ENCODE measurements at places on chromosomes 6 and 20. TPM values are rescaled to one million over a fixed set of nuclear protein-coding genes. Genes with fewer than 3 reads are reported as not detected.
A peak's percentile ranks its signal among the peaks of the same experiment; 100 is the strongest.

- DNase-seq: no peak
Measured at GRCh38 chr6:100823041-100823440, 58.1 kb downstream of the ASCC3 start.

- DNase-seq: peak; percentile 62
Measured at GRCh38 chr6:29763491-29764289, 40.5 kb downstream of the HLA-F start.

GRCh38 chr6:33839399-33840047, 35.7 kb upstream of the MLN start:
- DNase-seq: no peak

DNA sequence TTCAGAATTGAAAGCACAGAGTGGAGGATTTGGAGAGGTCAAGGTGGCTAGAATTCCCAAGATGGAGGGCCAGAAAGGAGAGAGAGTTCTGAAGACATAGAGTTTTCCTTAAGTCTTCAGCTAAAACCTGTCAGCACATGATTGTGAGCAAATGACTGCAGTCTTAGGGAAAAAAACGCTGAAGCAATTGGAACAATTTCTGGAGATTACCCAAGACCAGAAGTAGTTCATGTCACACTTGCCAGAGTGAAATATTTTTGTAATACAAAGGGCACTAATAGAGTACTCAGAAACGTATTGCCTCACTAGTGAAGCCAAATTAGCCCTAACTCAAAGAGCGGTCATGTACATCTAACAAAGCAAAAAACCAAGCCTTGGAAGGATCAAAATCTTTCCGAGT, 541.3 kb upstream of the MARCKS start:
- no peak for DNase-seq

GRCh38 chr6:5989141-5989723, 17.5 kb downstream of the NRN1 start:
- DNase-seq: no peak

GRCh38 chr6:63635215-63635587, 401 bp upstream of the PHF3 start:
- DNase-seq: no peak

DNA sequence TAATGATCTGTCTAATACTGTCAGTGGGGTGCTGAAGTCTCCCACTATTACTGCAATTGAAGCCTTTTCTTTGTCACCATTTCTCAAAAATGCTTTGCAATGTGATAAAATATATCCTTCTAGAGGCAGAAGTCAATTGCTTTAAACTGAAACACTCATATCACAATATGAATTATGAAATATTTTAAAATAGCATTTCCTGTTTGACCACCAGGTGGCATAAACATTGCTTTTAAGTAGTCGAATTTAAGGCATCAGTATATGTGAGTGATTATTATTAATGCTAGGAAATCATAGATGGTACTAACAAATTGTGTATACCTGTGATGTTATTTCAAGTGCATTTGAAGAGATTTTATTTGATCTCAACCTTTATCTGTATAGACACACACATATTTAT, 87.5 kb downstream of the MEI4 start:
- no peak for DNase-seq

BPI gene
- total RNA-seq: not detected

MROH8 gene
- 1.3 TPM for total RNA-seq

GRCh38 chr6:24613361-24614042, 32.5 kb downstream of the KIAA0319 start:
- no peak for DNase-seq

GRCh38 chr6:35973670-35974222, 50.7 kb downstream of the SLC26A8 start:
- DNase-seq: peak; percentile 59

GRCh38 chr6:132368916-132369481, 32.3 kb downstream of the MOXD1 start:
- DNase-seq: no peak

SNPH gene
- 1.8 TPM for total RNA-seq

GPR6 gene
- total RNA-seq: not detected

- DNase-seq: no peak
Measured at GRCh38 chr6:165206798-165207197, 102.6 kb downstream of the C6orf118 start.

CRIP3 gene
- 0.79 TPM for total RNA-seq

PGC gene
- total RNA-seq: not detected

TCF15 gene
- 0.12 TPM for total RNA-seq

GRCh38 chr20:50115041-50115512, 2.1 kb upstream of the UBE2V1 start:
- DNase-seq: peak; percentile 68

DNA sequence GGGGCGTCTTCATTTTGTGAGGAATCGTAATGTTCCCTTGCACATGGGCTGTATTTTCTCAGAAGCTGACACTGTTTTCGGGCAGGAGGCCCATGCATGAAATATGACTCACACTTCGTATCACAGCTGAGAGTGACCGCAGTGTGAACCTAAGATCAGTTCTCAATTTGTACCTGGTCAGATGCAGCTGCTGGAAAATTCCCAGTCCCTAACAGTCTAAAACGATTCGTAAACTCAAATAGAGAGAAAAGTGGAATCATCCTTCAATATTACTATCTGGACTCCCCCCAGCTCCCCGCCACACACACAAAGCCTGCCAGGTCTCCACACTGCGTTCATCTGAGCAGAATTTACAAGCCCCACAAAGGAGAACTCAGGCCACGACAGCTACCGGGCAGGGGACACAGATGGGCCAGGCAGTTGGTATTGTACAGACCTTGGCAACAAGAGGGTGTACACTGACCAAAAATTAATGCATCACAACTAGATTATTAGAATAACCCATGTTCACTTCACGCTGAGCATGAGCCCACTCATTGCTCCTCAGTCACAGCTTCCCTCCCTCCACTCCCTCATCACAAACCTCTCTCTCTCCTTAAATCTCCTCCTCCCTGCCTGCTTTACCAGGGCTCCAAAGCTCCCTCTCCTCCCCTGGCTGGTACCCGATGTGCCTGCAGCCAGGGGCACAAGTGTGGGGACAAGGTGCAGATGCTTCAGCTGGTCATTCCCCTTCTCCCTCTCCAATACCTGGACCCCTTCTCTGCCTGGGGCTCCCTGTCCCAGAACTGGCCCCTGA, 488.4 kb downstream of the PREX1 start:
- DNase-seq: no peak

GRCh38 chr20:48702455-48702913, 125.3 kb downstream of the PREX1 start:
- no peak for DNase-seq

GRCh38 chr20:1331801-1332453, 3.0 kb upstream of the SDCBP2 start:
- DNase-seq: no peak

BTN1A1 gene
- total RNA-seq: not detected

DNA sequence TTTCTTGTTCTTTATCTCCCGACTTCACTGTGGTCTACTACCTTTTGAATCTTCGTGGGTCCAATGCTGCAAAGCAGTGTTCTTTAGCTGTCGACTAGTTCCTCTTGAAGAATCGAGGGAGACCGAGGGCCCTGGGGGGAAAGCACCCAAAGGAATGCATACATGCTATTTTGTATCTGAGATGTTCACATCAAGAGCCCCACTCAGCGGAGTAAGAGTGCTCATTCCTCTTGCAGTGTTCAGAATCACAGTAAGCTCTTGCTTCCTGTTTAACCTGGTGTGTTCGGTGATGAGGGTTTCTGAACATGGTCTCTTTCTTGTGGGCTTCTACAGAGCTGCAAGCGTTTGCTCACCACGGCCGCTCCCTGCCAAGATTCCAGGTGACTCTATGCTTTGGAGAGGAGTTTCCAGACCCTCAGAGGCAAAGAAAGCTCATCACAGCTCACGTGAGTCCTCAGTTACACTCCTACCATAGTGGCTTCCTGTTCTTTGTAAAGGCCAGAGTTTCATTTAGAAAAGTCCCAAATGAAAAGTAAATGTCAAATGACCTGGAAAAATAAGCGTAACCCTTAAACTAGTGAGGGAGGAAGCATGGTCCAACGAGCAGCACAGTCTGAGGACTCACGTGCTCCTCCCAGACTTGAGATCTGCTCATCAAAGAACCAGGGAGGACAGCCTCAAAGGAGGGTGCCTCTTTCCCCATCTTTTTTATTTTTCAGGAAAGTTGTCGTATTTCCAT, 13.3 kb downstream of the IRF4 start:
- peak; percentile 78 for DNase-seq

CCND3 gene
- total RNA-seq: 491 TPM

DNA sequence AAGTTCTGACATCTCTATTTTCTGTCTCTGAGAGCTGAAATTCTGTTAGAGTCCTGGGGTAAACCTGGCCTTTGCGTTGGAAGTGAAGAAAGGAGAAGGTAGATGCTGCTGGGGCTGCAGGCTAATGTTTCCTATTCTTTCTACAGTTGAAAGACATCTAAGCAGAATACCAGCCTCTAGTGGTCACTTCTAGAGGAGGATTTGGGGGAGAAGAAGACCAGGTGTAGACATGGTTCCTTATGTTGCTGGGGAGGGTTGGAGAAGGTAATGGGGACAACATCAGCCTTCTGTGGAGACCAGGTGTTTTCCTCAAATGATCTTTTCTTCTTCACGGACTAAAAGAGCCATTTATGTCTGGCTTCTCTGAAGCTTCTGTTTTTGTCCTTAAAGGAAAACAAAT, 62.6 kb downstream of the BTBD3 start:
- DNase-seq: no peak

GNAS-AS1 gene
- 0.64 TPM for total RNA-seq

GRCh38 chr6:145603991-145604390, 131.3 kb downstream of the EPM2A start:
- no peak for DNase-seq

DNA sequence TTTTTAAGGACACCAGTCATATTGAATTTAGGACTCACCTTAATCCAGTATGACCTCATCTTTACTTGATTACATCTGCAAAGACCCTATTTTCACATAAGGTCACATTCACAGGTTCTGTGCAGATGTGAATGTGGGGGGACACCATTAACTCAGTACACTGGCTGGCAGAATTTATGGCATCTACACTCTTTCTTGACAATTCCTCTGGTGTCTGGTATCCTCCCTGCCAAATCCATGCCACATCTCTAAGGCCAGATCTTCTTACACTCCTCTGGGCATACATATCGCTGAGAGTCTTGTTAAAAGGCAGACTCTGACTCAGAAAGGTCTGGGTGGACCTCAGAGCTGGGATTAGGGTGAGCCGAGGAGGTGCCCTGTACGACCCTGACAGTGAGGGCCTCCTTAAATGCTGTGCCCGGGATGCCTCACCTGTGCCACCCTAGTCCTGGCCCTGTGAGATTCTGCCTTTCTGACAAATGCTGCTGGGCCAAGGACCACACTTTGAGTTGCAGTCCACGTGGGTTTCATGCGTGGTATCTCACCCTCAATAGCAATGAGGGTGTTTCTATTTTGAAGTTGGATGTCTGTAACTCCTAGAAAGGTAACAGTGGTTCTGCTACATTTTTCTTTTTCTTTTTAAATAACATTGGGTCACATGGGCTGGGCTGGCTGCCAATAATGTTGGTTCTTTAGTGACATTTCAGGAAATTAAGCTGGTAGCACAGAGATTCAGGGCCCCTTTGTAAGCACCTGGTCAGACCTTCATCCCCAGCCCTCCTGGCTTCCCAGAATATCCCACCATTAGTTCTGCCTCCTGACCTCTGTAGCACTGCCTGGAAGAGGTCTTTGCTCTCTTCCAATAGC, 17.2 kb upstream of the LRRN4 start:
- DNase-seq: no peak

CBFA2T2 gene
- total RNA-seq: 12.9 TPM

- DNase-seq: no peak
Measured at GRCh38 chr6:9834233-9834632, 580.6 kb downstream of the TFAP2A start.

DNA sequence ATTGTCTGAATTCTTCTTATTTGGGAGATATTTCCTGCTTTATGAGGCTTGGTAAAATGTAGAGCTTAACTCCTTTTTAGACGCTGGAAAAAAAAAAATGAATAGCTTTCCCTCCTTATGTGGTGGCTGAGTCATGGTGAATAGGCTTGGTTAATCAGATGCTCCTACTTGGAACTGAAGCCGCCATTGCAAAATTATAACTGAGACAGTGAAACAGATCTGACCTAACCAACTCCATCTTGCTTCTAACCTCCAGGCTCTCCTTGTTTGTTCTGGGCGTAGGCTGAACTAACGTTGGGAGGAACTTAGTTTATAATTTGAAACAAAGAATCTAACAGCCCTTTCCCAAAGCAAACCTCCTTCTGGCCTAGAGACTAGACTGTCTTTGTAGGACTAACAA, 43.2 kb upstream of the PLCB4 start:
- no peak for DNase-seq

STAU1 gene
- total RNA-seq: 73.5 TPM

EPB41L1 gene
- 0.19 TPM for total RNA-seq

MCCD1 gene
- not detected for total RNA-seq

GRCh38 chr20:50346374-50347283, 156.0 kb downstream of the CEBPB start:
- DNase-seq: no peak

DAAM2 gene
- not detected for total RNA-seq

- no peak for DNase-seq
Measured at GRCh38 chr20:48406912-48407340, 420.9 kb downstream of the PREX1 start.

GRCh38 chr6:123616942-123617341, 19.8 kb downstream of the TRDN start:
- DNase-seq: no peak

- DNase-seq: no peak
Measured at GRCh38 chr6:139007428-139007827, 19.4 kb upstream of the REPS1 start.

SPTLC3 gene
- 0.26 TPM for total RNA-seq

PHACTR1 gene
- 0.26 TPM for total RNA-seq

PTGIS gene
- total RNA-seq: 51.7 TPM

DNA sequence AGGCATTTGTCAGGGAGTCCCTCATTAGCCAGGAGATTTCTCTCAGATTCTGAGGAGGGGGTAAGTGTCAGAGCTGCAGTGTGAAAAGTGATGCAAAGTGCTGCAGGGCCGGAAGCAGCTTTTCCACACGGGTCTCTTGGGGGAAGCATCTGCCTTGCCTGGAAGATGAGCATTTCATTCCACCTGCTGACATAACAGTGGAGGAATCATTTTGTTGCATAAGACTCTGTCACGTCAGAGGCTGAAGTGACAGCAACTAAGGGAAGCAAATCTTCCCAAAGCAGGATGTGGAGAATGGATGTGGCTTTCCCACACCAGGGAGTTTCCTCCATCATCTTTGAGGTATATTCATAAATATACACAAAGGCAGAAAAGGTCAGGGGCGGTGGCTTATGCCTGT, 22.8 kb downstream of the DCBLD1 start:
- DNase-seq: no peak

GRCh38 chr6:14620522-14620921, 502.9 kb downstream of the CD83 start:
- DNase-seq: no peak

- DNase-seq: no peak
Measured at GRCh38 chr6:37317312-37318038, 36.3 kb upstream of the RNF8 start.

GRCh38 chr6:105678516-105678915, 275.6 kb upstream of the PREP start:
- DNase-seq: no peak

- peak; percentile 60 for DNase-seq
Measured at GRCh38 chr20:24318569-24319352, 150.7 kb upstream of the SYNDIG1 start.

IP6K3 gene
- total RNA-seq: not detected
